ENCODE measurements at places on chromosomes 4 and X.

DNA sequence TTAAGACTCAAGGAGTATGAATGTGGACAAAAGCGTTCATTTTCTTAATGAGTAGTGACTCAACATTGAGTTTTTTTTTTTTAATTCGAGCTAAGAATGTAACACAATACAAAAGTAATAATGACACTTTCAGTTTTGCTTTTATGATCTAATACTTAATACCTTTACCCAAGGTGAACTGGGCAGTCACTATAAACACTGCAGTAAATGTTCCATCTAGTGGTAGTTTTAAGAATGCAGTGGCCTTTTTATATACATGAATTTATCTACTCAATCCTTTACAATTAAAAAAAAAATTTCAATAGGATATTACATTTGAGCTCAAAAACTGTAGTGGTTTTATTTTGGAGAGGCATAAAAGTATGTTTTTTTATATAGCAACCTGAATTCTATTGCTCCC is 33.9 kb downstream of the PDK3 start:
- DNase-seq, result peak; percentile 13

GRCh38 chr4:142528433-142528832 is 317.7 kb downstream of the INPP4B start:
- no peak for DNase-seq

DNA sequence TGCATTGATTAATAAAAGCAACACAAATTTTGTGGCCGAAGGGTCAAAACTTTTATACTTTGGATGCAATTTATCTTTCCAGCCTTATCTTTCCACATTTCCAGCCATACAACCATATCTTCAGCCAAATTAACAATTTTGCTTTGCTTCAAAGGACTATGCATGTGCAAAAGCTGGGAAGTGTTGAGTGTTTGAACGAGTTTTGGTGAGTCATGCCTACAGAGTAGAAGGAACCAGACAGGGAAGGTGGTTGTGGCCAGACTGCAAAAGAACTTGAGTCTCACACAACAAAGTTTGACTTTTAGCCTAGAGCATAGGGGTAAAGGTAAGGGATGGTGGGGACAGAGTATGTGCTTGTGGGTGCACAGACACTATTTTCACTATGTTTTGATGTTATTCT is 53.0 kb upstream of the GABRA2 start:
- no peak for DNase-seq

- DNase-seq, result no peak
Observed at GRCh38 chr4:133694416-133694815, 507.2 kb downstream of the PABPC4L start.

DNA sequence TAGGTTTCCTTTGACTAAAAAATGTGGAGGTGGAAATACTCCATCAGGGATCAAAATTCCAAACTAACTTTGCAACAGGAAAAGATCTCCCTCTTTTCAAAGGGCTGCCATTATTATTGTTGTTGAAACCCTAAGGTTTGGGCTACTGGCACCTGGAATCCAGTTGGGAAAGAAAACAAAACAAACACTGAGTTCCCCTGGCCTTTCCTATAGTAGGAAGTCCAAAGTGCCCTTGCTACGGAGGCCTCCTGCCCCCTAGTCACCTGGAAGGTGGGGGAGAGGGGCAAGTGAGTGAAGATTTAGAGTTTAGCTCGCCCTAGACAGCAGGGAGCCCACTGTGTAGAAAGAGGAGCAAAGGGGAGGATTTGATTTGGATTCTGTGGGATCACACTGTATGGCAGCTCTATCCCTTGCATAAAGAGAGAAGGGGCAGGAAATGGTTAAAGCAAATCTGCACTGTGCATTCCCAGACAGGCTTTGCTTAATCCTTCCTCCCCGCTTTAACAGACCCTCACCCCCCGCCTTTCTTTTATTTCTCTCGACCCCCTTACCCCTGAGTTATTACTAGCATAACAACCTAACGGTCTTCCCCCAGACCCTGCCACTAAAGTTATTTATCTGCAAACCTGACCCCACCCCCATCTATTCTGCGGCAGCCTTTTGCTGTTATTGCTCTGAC is 627 bp upstream of the FAT4 start:
- DNase-seq, result no peak

GRCh38 chrX:28058901-28059300 is 77.7 kb upstream of the DCAF8L1 start:
- no peak for DNase-seq

DNA sequence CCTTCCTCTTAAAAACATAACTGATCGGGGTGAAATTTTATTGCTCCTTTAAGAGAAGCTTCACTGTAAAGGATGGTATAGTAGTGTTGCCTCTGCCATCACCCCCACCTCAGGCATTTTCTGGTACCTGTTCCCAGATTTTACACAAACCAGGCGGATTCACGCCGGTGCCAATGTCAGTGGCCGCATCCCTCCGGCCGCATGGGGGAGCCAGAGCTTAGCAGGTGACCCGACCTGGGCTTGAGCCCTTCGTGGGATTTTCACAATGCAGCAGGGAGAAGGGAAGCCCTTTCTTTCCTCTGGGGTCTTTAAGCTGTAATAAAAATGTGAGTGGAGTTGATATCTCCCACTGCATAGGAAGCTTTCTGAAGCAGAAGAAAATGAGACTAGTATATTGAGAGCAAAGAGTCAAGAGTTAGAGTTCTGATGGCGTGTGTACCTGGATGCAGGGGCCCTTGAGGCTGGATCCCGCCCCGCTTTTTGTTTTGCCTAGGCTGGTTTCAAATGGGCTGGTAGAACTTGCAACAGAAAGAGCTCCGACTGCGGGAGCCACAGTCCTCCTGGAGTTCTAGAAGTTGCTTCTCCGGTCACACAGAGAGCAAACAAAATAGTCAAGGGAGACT is 59.4 kb downstream of the POLR2B start:
- DNase-seq, result peak; percentile 69

- DNase-seq, result peak; percentile 7
Observed at GRCh38 chrX:88135735-88136134, 611.3 kb upstream of the CPXCR1 start.

GRCh38 chr4:26322346-26322745 is 1.5 kb downstream of the RBPJ start:
- peak; percentile 37 for DNase-seq

DNA sequence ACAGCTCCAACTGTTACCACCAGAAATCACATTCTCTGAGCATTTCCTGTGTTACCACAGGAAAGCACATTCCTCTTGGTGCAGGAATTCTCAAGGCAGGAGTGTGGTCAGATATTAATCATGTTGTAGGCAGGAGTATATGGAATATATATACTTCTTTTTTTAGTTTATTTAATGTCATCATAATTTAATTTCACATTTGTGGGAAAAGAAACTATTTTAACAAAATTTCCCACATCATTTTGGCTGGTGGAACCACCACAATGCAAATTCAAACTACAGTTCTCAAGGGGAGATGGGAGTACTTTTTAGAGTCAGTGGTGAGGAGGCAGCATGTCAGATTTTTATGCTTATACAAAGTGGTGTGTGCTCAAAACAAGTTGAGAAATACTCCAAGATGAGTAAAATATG is 139.0 kb downstream of the ATP10D start:
- no peak for DNase-seq

DNA sequence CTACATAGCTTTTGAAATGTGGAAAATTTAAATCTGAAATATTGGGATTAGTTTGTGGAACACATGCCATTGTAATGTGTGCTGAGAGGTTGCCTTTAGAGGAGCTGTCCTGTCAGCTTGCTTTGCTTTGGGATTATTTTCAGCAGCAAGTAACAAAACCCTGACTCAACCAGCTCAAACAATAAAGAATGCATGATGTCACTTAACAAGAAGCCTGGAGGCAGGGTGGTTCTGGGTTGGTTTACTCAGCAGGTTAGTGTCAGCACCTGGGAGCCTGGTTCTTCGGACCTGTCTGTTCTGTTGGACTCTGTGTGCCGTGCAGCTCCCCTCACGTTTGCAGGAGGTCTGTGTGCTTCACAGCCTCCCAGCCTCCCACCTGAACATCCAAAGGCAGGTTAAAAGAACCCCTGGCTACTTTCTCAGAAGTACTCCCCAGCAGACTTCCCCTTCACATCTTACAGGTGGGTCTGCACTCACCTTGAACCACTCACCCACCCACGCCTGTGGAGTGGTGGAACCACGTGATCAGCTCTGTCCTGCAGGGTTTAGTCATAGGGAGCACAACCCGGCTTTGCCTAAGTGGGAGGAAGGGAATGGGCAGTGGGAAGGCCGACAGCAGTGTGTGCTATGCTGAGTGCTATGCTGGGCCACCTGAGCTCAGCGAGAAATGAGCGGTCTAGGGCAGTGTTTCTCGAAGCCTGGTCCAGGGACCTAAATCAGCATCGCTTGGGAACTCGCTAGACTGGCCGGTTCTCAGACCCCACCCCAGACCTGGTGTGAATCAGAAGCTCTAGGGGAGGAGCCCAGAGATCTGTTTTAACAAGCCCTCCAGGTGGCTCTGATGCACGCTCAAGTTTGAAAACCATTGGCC is 20.4 kb downstream of the TMEM131L start:
- DNase-seq, result no peak

- DNase-seq, result no peak
Observed at GRCh38 chrX:7515681-7516413, 327.1 kb upstream of the VCX start.

- DNase-seq, result peak; percentile 6
Observed at GRCh38 chr4:95728145-95728544, 111.7 kb upstream of the PDHA2 start.

GRCh38 chrX:7362111-7362510 is 214.2 kb upstream of the PUDP start:
- no peak for DNase-seq

DNA sequence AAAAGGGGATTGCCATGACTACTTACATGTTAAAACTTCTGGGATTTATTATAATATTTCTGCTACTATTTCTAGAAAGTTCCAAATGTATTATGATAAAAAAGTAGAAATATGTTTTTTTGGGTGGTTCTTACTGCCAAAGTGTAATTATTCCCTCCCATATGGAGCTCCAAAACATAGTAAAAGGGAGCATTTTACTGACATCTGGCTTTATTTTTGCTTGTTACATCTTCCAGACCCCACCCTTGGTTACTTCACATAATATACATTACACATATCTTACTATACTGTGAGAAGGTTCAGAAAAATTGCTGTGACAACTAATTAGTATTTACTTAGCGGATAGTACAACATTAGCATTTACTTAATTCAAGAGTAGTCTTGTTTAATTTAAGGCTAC is 205.1 kb upstream of the TLL1 start:
- DNase-seq, result no peak

GRCh38 chr4:102474736-102475504 is 26.2 kb upstream of the NFKB1 start:
- DNase-seq, result no peak

Data from NB4 (cell line).